Fibroblast of gingiva (primary cell): ENCODE measurements at places on chromosomes 2 and 18.

- no peak for DNase-seq
Observed at GRCh38 chr2:154189953-154190352, 318.2 kb downstream of the GALNT13 start.

GRCh38 chr2:233063269-233063975, 3.3 kb downstream of the INPP5D start:
- no peak for DNase-seq

GRCh38 chr2:30732876-30733275, 74.4 kb downstream of the CAPN13 start:
- no peak for DNase-seq

- DNase-seq: no peak
Observed at GRCh38 chr2:16728351-16729136, 62.9 kb upstream of the CYRIA start.

- DNase-seq: no peak
Observed at GRCh38 chr2:232339121-232340081, 39.1 kb upstream of the ALPP start.

- no peak for DNase-seq
Observed at GRCh38 chr2:177183860-177184259, 28.7 kb upstream of the HNRNPA3 start.

DNA sequence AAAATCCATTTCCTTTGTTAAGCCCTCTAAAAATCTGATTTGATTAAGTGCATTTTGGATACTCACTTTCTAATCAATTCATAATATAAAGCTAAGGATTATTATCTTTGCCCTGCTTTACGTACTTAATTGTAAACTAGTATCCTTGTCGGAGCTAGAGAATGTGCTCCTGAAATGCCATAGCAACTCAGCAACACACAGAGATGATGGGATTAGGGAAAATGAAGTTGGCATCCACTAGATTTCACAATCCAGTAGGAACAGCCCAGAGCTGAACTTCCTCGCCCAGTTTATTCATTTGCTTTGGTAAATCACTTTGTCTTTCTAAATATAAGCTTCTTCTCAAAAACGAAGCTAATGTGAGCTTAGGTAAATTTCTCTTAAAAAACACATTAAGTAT, 386.3 kb downstream of the CTNNA2 start:
- DNase-seq: no peak

GRCh38 chr2:95385570-95385984, 16.9 kb upstream of the FAHD2A start:
- no peak for DNase-seq

DNA sequence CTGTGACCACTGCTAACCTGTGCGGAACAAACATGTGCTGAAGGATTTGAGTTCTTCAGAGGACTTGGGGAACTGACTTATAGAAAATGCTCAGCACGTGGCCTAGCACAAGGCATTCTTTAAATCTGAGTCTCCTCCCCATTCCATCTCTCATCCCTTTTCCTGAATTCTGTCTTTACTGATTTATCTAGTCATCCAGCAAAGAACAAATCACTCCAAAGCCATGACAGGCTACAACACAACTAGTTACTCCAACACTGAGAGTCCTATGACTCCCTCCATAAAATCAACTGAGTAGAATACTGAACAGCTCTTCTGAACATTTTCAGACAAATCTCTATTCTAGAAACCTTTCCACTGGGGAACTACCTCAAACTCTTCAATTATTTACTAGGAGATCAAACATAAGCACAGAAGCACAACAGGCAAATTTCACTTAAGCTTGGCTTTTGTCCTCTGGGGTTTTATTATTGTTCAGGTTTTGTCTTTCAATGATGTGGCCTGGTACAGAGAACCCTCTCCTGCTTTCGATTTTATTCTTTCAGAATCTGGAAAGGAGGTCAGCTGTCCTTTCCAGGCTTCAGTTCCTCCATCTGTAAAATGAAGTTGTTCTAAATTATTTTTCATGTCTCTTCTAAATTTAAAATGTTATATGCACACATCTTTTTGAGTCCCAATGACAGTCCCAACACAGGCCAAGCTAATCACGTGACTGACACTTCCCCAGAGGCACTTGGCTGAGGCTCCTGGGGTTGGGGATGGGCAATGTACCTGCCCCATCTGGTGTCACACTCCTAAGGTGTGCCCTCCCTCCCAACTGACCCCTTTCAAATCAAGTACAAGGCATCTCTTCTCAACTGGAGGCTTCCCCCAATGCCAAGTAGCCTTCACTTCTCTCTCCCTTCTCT, 31.8 kb downstream of the RNU4ATAC start:
- DNase-seq: no peak
